ENCODE measurements at places on chromosomes 16 and 17.

DNA sequence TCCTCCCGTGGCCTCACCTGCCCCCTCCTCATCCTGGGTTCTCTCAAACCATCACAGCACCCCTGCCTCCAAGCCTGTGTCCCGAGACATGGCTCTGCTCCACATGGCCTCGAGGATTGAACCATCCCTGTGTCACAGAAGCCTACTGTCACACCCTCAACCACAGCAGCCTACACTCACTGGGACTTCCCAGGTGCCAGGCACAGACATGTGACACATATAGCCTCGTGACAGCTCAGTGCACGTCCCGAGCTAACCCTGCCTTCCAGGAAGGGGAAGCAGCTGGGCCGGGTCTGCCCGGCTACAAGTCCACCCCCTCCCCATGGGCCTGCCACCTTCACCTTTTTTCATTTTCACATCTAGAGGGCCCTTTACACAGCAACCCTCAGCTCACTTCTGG is 238.3 kb downstream of the CPPED1 start:
- no peak for DNase-seq

DNA sequence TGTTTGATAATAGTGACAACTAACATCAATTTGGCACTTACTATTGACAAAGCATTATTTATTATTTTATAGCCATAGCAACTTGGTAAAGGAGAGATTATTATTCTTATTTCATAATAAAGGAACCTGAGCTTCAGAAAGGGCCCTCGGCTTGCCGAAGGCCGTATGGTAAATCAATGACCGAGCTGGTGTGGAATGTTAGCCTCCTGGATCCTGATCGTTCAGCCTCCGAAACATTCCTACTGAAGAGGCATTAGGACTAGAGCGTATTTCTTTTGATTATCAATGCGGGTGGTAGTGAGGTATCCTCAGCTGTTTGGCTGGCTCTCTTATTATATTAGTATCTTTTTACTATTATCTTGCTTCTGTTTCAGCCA is 199.3 kb upstream of the TBX2 start:
- DNase-seq = no peak

GRCh38 chr16:17238285-17239028 is 232.3 kb downstream of the XYLT1 start:
- no peak for DNase-seq

DNA sequence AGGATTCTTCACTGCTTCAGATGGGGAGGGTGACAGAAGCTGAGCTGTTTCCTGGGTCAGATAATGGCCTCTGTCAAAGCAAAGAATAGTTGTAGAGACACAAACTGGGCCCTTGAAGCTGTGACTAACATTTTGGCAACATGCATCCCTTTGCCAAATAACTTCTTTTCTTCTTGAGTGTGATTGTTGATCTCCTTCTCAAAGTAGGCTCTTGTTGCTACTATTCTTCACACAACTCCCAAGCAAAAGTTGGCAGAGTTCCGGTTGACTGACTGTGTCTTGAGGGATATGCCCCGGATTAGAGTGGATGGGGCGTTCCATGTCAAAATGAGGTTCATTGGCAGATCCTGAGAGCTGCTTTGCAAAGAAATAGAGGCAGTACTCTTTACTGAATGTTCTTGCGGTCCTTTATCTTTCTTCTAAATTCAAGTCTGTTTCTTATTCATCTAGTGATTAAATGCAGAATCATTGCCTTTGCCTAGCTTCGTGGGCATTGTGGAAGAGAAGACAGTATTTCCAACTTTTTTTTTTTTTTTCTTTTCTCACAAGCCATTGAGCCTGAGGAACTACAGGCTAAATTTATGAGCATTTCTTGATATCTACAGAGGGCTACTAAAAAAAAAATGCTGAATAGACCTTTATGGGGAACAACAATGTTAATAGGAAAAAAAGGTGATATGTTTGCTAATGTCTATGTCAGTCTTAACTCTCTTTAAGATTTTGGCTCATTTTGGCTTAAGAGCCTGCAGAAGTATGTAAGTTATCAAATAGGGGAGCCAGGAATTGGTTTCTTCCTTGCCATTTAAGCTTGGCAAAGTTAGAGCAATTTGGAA is 5.8 kb downstream of the WIPF2 start:
- DNase-seq = no peak

- no peak for DNase-seq
Measured at GRCh38 chr16:74874912-74875546, 100.4 kb upstream of the FA2H start.

DNA sequence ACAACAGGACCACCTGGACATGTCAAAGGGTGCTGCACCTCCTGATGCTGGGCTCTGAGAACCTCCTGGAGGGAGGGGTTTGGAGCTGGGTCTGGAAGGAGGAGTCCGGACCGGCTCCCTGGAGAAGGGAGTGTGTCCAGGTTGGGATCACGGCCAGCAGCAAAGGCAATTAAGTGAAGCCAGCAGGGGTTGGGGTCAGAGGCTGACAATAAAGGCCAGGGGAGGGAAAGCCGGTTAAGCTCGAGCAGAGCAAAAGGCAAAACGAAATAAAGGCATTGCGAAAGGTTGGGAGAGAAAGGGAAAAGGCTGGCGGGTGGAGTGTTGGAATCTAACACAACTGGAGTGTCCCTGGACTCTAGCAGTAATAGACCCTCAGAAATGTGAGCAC is 992 bp upstream of the CACNG4 start:
- no peak for DNase-seq

DNA sequence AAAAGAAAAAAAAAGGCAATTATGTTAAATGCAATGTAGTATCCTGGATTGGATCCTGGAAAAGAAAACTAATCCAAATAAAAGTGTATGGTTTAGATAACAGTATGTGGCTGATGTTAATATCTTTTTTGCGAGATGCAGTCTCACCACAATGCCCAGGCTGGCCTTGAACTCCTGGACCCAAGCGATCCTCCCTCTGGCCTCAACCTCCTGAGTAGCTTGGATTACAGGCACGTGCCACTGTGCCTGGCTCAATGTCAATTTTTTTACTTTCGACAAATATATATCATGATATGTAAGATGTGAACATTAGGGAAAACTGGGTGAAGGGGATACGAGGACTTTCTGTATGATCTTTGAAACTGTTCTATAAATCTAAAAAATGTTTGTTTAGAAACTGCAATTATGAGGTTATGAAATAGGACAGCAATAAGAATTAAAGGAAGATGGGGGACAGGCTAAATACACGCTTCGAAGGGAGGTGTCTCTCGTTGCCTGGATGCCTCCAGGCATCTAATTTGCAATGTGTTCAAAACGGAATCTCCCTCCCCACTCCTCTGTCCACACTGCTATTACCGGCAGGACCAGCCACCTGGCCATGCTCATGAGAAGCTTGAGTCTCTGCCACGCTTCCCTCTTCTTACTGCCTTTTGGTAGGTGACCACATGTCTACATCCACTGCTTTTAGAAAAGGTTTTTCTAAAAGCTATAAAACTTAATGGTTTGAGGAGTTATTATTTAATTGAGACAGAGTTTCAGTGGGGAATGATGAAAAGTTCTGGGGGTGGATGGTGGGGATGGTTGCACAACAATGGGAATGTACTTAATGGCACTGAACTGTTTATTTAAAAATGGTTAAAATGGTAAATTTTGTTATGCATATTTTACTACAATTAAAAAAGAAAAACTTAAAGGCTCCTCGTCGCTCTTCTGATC is 15.2 kb downstream of the UBE2O start:
- DNase-seq = no peak

- peak; percentile 97 for DNase-seq
Measured at GRCh38 chr17:81094509-81095382, 59.8 kb downstream of the BAIAP2 start.

DNA sequence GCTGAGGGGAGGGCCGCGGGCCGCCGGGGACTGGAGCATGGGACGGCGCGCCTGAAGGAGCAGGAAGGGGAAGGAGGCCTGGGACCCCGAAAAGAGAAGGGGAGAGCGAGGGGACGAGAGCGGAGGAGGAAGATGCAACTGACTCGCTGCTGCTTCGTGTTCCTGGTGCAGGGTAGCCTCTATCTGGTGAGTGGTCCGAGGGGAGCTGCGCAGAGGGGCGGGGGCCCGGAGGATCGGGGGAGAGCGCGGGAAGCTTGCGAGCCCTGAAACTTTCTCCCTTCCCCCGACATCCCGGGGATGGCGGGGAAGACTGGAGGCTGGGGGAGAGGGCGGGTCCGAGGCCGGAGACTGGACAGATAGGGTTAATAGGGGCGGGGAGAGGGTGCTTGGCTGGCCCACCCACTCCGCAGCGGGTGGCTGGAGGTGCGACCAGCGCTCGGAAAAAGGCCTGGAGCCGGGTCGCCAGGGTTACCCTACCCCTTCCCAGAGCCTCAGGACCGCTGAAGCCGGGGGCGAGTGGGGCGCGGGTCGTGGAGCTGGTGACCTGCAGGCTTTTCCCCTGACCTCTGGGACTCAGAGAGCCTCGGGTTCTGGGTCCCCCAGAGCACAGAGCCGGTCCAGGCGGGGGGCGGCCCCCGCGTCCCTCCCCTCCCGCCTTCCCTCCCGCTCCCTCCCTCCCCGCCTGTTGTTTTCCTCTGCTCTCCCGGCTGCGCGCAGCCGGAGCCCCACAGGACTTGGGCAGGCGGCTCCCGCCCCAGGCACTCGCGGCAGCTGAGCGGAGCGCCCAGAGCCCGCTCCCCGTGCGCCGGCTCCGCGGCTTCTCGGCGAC is 631 bp downstream of the NXPH3 start:
- DNase-seq = peak; percentile 56

DNA sequence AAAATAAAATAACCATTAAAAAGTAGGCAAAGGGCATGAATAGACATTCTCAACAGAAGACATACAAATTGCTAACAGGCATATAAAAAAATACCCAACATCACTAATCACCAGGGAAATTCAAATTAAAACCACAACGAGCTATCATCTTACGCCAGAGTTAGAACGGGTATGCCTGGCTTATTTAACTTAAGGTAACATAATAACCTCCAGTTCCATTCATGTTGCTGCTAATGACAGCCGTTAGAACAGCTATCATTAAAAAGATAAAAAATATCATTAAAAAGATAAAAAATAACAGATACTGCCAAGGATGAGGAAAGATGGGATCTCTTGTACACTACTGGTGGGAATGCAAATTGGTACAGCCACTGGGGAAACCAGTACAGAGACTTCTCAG is 89.3 kb downstream of the GAS7 start:
- no peak for DNase-seq

- no peak for DNase-seq
Measured at GRCh38 chr16:66562986-66563385, 3.3 kb upstream of the CMTM1 start.

DNA sequence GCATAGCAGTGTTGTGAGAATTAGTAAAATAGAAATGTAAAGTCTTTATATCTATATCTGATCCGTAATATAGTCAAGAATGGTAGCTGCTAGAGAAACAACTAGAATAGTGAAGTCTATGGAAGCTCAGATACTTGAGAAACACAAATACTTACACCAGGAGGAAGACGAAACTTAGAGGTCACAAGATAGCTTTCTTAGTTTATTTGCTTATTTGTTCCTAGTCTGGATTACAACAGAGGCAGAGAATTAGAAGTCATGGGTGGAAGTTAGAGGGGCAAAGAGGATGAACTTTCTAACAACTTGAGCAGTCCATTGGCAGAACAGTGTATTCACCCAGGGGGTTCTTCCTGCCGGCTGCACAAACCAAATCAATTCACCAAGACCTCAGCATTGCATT is 13.9 kb downstream of the GNGT2 start:
- DNase-seq = peak; percentile 44

DNA sequence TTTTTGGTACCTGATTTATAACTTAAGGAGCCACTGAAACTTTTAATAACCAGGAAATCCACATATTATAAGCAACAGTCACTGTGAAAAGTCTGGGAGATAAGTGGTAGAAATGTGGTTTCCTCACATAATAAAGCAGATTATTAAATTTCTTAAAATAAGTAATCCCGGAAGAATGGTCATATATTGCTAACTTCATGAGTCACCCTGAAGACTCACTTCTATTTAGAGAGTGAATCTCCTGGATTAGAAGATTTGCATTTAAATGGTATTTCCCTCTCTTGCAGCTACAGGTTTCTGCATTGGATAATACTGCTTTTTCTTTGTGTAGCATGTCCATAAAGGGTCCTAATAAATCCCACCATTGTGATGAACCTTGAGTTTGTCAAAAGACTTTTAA is 1286.8 kb upstream of the CDH8 start:
- DNase-seq = peak; percentile 92

DNA sequence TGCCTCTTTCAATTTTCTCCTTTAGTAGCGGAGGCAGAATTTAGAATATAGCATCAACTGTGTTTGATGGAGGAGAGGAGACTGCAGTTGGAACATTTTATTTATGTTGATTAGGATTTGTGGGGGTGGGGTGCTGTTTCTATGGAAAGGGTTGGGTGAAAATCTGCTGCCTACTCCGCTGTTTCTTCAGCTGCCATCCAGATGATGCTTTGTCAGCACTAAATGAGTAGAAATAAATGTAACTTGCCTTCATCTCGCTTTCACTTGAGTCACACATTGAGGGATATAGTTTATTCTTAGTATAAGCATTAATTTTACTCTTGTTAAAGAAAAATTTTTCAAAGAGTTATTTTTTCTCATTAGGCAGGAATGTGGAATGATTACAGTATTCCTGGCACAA is 42.1 kb downstream of the ABHD15 start:
- DNase-seq = no peak

DNA sequence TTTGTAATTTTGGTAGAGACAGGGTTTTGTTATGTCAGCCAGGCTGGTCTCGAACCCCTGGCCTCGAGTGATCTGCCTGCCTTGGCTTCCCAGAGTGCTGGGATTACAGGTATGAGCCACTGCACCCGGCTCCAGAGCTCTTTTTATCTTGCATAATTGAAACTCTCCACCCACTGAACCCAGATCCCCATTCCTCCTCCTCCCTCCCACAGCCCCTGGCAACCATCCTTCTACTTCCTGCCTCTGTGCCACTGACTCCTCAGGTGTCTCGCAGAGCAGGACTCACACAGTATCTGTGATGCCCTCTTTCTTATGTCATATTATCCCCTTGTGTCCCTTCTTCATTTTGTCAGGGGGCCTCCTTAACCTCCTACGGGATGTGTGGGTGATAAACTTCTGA is 340.7 kb downstream of the SLC39A11 start:
- no peak for DNase-seq

GRCh38 chr17:58703137-58703915 is 10.9 kb downstream of the RAD51C start:
- no peak for DNase-seq

GRCh38 chr16:50677351-50677750 is 3.8 kb downstream of the SNX20 start:
- no peak for DNase-seq

DNA sequence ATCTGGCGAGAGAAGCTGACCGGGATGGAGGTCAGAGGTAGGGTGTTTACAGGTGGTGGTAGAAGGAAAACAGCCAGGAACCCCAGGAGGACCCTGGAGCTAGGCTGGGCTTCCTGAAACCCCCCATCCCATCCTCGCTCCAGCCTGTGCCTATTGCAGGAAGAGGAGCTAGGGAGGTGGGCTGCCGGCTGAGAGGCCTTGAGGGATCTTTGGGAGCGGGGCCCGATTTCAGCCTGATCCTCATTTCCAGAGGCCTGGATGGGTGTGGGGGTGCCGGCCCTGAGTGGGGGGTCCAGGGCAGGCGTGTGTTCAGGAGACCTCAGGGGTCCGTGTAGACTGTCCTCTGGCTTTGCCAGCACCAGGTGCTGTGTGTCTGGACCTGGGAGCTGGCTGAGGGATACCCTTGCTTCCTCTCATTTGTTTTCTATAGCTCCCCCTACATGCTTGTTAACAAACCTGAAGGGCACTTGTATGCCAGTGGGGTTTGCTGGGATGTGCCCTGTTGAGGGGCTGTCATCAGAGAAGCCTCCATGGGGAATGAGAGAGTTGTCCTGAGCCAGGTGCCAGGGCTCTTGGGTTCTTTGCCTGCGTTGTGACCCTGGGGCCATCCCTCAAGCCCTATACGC is 18.9 kb upstream of the RAP1GAP2 start:
- DNase-seq = no peak

GRCh38 chr17:82272495-82273326 is 789 bp downstream of the CSNK1D start:
- no peak for DNase-seq

GRCh38 chr17:11029791-11030190 is 191.9 kb upstream of the PIRT start:
- no peak for DNase-seq
